SW 1271 (cell line): ENCODE measurements at places on chromosomes 12 and 14.

- no peak for DNase-seq
These were observed 1.2 kb upstream of the C1R start for GRCh38 chr12:7093486-7093885.

DNA sequence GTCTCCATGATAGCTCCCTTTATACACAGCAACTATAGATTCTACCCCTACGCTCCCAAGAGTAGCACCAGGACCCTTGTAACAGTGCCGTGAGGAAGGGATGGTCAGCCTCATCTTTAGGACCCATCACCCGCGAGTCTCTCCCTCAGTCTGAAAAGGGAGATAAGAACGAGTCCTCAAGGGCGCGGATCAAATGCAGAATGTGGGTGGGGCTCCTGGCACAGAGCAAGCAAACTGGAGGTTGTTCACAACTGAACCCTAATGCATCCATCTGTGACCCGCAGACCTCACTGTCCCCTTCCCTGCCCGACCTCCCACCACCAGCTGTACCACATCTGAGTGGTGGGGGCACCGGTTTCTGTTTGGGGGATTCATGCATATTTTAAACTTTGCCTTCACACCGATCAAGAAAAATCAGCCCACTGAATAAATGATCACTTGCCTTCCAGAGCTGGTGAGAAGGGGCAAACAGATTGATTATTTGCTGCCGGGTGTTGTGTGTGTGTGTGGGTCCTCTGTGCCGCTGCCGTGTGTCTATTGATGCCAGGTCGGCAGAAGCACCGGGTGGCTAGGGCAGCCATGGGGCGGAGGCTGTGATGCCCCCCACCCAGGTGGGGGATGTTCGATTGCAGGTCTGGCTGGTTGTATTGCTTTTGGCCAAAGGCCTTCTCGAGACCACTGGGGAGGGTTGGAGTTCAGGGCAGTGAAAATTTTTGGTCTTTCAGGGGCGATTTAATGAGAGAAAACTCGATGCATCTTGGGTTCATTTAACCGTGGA is 35.7 kb upstream of the BEGAIN start:
- no peak for DNase-seq

DNA sequence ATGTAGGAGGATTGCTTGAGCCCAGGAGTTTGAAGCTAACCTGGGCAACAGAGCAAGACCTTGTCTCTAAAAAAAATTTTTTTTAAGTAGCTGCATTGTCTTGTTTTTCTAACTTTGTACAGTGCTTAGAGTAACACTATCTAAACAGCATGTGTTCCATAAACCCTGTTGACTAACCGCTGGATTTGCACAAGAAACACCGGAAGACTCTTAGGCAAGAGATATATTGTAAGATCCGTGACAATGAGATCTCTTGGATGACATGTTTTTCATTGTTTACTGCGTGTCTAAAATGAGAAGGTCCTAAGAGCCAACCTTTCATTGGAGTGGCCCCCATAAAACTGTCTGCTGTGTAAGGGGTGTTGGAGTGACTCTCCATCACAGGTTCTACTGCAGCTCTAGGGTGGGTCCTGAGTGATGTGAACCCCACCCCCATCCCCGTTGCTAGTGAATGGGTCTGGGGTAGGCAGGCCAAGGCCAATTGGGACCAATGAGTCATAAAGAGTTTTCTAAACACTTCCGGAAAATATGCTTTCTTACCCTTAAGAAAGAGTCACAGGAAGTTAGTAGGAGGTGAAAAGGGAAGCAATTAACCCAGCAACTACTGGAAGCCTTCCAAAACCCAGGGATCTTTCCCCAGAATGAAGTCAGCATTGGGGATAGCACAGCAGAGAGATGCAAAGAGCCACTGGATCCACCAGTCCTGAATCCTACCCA is 24.3 kb upstream of the PCNX1 start:
- no peak for DNase-seq

DNA sequence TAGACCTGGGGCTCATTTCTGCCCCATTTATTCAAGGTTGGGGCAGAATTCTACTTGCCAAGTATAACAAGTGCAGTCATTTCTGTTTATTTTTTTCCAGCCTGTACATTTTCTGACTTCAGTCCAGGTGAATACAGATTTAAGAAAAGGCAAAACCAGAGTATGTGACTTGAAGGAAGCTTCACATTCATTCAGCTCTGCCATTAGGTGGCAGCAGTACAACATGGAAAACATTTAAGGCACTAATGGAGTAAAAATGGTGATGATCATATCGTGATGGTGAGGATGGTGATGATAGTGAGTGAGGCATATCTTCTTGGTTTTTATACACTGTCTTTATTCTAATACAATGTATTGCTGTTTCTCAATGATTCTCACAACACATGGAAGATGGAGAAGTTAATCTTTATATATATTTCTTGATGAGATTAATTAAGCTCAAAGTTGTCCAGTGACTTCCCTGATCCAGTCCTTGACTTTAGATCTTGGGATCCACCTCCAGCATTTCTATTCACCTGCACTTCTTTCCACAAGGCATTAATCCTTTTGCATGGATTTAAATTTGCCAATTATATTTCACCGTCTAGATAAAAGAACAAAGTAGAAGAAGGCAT is 176.7 kb upstream of the SEL1L start:
- DNase-seq, result peak; percentile 27

- no peak for DNase-seq
These were observed 138.9 kb downstream of the GCH1 start for GRCh38 chr14:54763761-54764160.

DNA sequence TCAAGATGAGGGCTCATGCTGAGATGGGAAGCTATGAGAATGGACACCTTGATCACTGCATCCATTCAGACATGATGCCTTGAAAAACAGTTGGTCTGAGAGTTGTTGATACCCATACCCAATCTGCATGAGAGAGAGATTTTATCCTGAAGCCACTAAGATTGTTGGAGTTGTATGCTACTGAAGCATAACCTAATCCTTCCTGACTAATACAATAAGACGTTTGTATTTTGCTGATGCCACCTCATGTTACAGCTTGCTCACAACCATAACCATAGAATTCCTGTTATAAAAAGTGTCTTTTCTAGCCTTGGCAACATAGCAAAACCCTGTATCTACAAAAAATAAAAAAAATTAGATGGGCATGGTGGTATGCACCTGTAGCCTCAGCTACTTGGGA is 12.7 kb upstream of the SERPINA1 start:
- DNase-seq, result peak; percentile 72

- no peak for DNase-seq
These were observed 40.1 kb upstream of the TSPAN9 start for GRCh38 chr12:3036901-3037600.

GRCh38 chr12:121537814-121538698 is 42.8 kb downstream of the KDM2B start:
- no peak for DNase-seq

- no peak for DNase-seq
These were observed 541.2 kb downstream of the SNAPC1 start for GRCh38 chr14:62303437-62303836.

GRCh38 chr14:53109105-53110041 is 43.8 kb downstream of the DDHD1 start:
- no peak for DNase-seq
